Pulmonary artery endothelial cell (primary cell): ENCODE measurements at places on chromosomes 4 and X.

- no peak for DNase-seq
Observed at GRCh38 chr4:54842226-54842625, 184.5 kb downstream of the KIT start.

DNA sequence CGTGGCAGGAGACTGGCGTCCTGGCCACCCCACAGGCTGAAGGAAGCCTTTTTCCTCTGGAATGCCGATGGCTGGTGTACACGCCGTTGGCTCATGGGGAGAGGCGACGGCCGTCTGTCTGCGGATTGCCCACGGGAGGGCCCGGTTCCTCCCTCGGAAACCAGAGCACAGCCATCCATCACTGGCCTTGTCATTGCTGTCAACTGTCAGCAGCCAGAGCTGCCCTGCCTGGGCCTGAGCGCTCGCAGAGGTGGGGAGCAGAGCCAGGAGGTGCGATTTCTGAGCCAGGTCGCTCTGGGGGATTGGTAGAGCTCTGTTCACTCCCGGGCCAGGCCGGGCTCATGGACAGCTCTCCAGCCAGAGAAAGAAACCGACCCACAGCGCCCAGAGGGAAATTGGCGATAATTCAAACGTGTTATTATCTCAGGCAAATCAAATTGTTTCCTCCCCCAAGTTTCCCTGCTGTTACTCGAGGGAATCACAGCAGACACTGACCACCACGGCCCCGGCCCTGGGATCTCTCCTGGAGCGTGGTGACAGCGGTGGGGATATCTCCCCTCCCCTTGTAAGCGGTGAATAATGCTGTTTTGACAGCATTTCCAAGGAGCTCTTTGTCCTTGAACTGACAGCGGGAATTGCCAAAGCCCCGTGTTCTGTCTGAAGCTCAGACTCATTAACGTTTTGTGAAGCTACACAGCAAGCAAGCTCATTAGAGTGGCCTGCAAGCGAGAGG lies 220.9 kb upstream of the PSAPL1 start:
- DNase-seq, result no peak

DNA sequence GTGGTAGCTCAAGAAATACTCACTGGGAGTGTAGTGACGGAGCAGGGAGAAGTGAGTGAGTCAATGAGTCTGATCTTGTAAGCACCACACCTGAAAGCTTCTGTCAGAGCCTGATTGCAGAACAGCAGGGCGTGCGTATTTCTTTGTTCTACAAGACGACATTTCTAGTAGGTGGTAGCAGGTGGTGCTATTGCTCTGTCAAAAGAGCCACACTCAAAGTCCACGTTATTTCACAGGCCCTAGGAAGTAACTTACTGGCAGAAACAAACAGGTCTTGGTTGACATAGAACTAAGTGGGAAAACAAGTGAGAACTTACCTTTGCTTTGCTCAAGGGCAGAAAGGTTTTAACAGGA lies 46.4 kb upstream of the SPRY1 start:
- no peak for DNase-seq

GRCh38 chr4:17468619-17469221 lies 43.2 kb downstream of the QDPR start:
- DNase-seq, result no peak

GRCh38 chr4:114773339-114773738 lies 174.7 kb downstream of the UGT8 start:
- DNase-seq, result no peak

DNA sequence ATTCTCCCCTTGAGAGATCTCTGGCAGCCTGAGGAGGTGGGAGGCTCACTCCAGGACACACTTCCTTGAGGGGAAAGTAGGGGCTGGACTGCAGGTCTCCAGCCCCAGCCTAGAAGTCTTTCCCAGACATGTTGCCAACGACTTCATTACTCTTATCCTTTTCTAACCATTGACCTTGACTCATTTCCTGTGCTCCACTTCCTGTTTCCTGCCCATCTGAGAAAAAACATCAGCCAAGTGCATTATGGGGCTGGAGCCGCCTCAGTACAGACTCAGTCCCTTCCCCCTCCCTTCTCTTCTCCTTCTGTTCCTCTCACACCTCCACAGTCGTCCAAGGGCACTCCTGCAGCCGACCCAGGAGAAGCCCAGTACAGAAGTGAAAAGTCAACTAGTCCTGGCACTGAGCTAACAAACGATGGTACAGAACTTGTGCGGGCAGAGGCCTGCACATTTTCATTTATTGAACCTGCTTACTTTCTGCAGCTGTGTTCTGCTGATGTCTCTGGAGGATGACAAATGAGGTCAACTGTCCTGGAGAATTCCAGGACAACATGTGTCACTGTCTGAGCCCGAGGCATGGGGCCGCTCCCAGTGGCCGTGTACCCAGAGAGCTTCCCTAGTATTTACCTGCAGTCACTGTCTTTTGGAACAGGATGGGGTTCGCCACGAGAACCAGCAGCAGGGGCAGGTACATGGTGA lies 20.1 kb downstream of the GPR143 start:
- DNase-seq, result peak; percentile 81

DNA sequence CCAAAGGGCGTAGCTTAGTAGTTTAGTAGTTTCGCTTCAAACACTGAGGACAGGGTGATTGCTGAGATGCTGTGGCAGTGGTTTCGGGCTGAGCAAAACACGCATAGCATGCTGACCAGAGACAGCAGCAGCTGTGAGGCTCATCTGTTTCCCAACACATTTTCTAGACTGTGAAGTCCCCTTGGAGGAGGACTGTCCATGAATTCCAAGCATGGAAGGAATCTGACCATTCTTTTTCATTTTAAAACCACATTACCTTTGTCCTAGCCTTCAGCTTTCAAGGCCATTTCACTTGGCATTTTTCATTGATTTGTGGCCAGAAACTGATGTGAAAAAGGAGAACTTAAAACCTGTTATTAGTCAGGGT lies 240.9 kb downstream of the PALLD start:
- DNase-seq, result no peak

DNA sequence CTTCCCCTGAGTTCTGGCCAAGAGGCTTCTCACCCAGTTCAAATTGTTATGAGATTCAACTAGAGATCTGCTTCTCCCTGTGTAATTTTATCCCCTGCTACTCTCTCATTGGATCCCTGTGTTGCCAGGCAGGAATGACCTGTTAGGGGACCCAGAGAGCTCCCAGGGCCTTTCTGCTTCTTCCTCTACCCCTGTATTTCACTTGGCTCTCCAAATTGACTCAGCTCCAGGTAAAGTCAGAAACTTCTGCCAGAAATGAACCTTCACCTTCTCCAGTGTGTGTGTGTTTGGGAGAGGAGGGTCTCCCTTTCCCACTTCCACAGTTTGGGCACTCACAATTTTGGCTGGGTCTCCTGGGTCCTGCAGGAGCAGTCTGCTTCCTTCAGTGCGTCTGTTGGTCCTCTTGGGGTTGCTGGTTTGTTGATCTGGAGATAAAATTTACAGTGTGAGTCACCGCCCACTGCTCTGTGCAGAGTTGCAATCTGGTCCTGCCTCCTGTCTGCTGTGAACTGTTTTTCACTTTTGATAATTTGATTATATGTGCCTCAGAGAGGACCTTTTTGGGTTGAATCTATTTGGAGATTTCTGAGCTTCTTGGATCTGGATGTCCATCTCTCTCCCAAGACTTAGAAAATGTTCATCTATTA lies 112.4 kb upstream of the EDA2R start:
- no peak for DNase-seq

- no peak for DNase-seq
Observed at GRCh38 chr4:80592950-80593349, 257.4 kb downstream of the CFAP299 start.

DNA sequence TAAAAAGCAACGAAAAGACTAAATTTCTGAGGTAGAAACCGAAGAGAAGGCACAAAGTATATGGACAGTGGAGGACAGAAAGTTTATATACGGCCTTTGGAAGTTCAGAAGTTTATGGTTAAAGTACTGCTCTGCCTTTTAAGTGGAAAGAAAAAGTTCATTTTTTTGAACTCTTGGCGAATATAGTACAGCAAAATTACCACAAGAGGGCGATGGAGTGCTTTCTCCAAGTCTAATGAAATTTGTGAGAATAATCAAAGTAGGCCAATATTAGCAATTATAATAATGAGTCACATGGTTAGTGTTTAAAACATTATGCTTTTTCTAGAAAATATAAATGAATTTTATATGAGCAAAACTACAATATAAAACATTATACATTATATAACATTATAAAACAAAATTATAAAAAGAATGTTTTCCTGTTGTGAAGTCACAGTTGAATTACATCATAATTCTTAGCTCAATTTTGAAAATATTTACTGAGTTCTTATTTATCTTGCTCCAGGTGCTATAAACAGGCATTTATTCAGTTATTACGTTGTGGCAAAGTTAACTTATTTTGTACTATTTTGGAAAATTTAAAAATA lies 136.2 kb upstream of the BMPR1B start:
- no peak for DNase-seq

DNA sequence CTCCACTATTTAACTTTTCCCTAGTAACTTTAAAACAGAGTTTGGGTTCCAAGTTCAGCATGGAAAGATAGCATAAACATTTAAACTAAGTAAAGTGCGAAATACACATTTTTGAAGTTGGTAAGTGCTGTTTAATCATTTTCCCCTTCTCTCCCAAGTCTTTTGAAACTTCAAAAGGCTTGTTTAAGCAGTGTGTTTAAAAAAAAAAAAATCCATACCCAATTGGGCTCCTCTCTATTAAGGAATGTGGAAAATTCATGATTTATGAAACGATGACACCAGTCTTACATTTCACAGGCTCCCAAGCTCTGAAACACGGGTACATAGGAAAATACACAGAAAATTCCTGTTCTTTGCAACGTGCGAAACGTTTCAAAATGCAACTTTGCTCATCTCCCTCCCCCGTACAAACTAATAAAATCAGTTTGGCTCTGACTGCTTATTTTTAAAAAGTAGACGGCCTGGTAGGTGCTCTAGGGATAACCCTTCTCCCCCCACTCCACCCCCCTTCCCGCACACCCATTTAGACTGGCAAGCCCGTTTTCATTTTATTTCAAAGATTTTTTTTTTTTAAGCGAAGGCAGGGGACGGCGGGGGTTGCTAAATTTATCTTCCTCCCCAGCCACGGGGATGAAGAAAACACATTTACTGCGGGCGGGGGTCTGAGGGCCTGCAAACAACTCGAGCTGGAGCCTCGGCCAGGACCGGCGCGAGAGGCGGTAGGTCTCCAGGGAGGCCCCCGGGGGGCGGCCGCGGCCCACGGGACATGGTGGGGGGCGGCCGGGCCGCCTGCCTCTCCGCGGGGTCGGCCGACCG lies 786 bp upstream of the ZFX start:
- no peak for DNase-seq

DNA sequence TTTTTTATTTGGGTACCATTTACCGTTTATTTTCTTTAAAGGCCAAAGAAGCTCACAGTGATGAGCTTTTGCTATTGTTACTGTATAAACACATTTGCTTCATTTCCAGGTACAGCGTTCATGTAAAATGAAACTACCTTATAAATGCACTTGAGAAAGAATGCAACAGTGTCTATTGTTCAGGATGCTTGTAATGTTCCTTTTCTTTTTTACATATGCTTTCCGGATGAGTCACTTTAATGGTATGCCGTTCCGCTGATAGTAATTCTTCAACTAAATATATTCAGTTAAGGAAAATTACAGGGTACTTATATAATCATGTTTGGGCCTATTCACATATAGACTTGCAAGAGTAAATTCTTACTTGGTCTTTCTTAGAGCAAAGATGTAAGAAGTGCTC lies 354.9 kb downstream of the RPA4 start:
- peak; percentile 47 for DNase-seq

GRCh38 chr4:168605411-168605810 lies 108.6 kb downstream of the PALLD start:
- peak; percentile 50 for DNase-seq

- DNase-seq, result no peak
Observed at GRCh38 chr4:30208731-30209435, 511.3 kb upstream of the PCDH7 start.

- DNase-seq, result no peak
Observed at GRCh38 chrX:106007815-106008214, 30.7 kb downstream of the SERPINA7 start.

DNA sequence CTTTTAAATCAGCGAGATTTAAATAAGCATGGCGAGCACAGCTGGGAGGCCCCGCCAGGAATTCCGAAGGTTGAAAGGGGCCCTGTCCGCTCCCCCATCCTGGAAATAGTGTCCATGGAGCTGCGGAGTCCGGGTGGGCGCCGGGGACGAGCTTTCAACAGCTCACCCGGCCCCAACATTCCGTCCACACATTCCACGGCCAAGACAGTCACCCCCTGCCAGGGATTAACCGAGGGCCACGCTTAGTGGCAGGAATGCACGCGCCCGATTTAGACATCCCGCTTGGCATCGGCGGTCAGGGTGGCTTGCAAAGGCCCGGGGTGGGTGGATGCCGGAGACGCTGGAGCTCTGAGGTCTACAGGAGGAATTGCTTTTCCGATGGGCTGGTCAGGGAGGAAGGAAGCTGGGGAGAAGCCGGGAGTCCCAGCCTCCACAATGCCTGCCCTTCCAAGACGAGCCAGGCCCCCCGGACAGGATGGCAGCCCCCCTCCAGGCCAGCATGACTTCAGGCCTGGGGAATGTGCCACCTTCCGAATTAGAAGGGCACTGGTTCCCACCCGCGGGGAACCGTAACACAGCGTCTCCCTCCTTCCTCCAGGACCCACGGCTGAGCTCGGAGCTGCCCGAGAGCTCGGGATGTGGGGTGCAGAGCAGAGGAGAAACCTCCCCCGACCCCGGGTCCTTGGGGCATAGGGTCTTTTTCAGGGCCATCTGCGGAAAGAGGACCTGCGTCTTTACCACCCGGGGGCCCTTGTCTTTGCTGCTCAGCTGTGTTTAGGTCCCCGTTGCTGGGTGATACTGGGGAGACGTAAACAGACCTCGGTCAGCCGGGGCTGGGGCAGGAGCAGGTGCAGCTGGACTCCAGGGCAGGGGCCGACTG lies 26.9 kb upstream of the PPP2R3B start:
- peak; percentile 13 for DNase-seq

- DNase-seq, result no peak
Observed at GRCh38 chrX:67555578-67556203, 11.9 kb downstream of the AR start.

DNA sequence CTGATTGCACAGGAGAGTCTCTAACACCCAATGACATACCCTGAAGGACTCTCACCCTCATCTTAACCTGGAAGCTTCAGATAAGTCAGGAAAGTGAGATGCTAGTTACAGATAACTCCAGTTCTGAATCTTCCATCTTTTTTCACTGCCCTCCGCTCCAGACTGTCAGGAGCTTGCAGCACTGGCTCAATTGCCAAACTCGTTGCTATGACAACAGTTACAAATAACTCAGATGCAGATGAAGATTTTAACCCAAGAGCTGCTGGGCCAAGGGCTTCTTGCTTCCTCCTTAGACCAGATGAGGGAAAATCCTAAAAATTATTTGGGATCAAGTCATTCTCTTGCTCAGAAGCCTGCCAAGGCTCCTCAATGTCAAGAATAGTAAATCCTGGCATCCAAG lies 109.1 kb upstream of the HUWE1 start:
- no peak for DNase-seq

DNA sequence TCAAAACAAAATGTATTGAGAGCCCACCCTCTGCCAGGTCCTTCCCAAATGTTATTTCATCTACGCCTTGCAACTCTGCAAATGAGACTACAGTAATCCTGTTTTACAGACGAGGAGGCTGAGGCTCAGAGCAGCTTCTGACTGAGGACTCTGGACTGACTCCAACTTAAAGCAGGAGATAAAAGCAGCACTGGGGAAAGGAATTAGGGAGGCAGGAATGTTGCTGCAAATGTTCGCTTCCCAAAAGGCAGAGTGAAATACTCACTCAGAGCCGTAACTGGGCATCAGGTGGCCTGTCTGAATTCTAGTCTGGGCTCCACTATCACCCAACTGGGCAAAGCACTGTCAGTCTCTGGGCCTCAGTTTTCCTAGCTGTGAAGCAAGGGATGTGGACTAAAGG lies 94.7 kb upstream of the SRD5A3 start:
- DNase-seq, result no peak

- DNase-seq, result no peak
Observed at GRCh38 chrX:153992180-153992579, 19.6 kb downstream of the TMEM187 start.

GRCh38 chr4:185597532-185598188 lies 62.4 kb upstream of the PDLIM3 start:
- peak; percentile 57 for DNase-seq
